ENCODE measurements at places on chromosomes 4 and X.
A peak's percentile ranks its signal among the peaks of the same experiment; 100 is the strongest.

DNA sequence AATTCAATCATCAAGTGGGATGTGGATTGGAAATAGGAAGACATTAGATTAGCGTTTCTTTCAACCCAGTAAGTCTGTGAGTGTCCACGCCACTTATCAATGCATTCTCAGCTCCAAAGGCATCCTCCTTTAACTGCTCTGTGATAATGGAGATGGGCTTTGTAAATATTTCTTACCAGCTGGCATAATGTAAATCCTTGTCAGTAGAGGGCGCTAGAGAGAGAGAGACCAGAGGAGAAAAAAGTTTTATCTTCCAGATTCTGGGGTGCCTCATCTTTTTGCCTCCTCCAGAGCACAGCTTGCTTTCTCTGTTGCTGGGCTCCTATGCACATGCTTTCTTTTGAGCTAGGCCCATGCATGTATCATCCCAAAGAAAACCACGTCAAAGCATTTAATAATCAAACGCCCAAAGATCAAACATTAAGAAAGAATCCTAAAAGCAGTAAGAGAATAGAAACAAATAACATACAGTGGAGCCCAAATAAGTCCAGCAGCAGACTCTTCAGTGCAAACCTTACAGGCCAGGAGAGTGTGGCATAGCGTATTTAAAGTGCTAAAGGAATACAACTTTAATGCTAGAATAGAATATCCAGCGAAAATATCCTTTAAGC, 9.6 kb upstream of the MTMR1 start:
- no peak for DNase-seq

- no peak for DNase-seq
Observed at GRCh38 chr4:152187693-152188092, 348.2 kb downstream of the FBXW7 start.

DNA sequence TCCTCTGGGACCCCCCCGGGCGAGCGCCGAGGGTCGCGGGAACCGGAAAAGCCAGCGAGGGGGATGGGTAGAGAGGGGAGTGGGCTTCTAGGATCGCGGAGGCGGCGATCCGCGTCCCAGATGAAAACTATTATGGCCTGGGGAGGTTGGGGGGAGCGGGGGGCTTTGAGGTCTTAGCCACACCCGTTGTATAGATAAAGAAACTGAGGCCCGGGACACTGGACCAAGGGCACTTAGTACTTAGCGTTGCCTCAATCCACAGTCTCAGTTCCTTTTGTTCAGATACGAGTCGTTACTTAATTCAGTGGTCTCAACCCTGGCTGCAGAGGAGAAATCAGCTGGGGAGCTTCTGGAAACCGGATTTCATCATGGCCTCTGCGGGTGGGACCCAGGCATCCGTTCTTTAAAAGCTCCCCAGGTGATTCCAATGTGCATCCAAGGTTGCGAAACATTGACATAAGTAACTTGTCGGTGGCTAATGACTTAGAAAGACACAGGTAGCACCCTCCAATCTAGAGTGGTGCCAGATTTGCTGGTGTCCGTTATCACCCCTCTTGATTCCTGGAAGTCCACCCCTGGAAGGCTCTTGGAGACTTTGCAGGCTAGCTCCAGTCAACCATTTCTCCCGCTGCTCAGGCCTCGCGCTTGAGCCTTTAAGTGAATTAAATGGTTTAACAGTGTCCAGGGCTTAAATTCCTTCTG, 90.7 kb downstream of the GEMIN8 start:
- DNase-seq, result no peak

DNA sequence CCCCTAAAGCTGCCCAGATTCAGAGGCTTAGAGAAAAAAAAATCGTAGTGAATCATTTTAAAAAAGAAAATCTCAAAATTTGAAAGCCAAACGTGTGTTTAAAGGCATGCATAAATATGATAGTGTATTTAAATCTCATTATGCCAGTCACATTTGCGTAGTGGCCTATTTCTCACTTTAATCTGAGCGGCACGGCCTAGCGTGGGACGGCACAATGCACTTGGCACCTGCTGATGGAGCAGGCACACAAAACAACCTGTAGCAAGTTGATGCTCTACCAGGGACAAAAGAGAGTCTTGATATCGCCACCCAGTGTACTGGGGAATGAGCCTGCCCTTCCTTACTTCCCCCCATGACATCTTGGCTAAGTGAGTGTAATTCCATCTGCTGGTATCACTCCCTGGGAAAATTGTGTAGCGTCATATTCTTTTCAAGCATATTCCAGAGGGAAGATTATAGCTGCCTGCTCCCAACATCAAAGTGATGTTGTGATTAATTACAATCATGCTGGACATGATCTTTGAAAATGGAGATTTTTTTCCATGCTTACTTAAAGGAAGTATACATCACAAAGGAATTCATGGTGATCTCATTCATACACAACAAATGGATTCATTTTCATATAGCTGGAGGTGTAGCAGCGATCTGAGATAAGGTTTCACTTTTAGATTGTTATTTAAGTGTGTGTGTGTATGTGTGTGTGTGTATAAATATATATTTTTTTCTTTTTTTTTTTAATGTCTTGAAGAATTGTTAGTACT, 138.8 kb downstream of the DCTD start:
- DNase-seq, result no peak

- DNase-seq, result no peak
Observed at GRCh38 chrX:124373348-124373747, 27.0 kb downstream of the SH2D1A start.

- no peak for DNase-seq
Observed at GRCh38 chr4:126954537-126955291, 678.0 kb upstream of the INTU start.

DNA sequence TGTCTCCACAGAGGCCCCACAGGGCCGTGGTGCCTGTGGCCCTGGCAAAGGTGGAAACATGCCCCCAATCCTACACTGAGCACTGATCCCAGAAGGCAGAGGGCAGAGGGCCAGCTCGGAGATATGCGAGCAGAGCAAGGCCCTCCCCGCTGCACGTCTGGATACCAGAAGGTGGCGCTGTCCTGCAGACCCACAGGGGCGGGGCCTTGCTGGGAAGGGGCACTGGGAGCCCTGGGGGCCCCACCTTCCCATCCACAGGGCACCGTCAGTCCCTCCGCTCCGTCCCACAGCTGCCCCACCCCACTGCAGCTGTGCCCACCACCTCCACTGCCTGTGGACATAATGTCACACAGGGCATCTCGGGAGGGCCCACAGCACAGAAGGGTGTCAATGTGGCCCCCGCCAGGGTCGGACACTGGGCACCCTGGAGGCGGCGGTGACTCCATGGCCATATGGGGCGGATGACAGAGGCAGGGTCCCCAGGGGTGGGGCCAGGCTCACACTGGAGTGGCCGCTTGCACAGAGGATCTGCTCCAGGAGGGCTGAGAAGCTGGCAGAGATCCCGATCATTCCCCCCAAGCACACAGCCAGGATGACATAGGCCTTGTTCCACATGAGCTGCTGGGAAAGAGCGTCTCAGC, 4.8 kb downstream of the SLC49A3 start:
- no peak for DNase-seq

DNA sequence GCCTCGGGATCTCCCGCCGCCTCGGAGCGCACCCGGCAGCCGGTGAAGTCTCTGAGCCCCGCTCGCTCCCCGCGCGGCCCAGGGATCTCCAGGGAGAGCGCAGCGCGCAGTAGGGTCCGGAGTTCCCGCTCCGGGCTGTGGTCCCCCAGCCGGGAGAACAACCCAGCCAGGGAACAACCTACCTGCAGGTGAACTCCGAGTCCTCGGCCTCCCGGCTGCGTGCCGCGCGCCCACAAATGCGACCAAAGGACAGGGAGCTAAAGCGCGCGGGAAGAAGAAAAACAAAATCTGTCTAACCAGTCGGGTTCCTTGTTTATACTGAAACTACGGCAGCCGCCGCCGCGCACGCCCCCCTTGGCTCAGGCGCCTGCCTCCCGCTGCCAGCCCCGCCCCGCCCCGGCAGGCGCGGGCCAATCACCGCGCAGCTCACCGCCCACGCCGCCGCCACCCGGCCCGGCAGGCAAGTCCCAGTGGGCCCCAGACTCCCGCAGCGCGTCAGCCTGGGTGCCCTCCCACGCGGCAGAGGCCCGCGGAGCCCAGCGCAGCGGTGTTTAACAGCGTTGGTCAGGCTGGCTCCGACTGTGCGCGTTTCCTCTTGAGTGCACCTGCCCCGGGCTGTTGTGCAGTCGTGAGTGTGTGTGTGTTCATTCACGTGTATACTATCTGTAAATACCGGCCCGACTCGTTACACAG, at the start of gene RASGEF1B:
Gene RASGEF1B, minus strand, starts transcription at position 320 of the 693 bp plus-strand sequence. CDS start 12,399 bp downstream, outside the sequence.
- peak; percentile 65 for DNase-seq

DNA sequence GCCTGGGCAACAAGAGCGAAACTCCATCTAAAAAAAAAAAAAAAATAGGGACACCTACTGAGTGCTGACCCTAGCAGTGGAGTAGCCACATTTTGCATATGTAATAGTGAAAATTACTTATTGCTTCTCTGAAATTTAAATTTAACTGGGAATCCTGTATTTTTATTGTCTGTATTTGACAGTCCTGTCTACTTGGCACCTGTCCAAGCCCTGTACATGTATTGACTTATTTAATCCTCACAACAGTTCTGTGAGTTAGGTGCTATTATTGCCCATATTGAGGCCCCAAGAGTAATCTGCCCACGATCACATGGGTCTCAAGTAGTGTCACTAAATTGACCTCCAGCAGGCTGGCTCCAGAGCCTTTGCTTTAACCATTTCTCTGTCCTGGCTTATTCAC, 81.6 kb downstream of the WDR19 start:
- no peak for DNase-seq
